ENCODE measurements at places on chromosomes 5 and 9.

DNA sequence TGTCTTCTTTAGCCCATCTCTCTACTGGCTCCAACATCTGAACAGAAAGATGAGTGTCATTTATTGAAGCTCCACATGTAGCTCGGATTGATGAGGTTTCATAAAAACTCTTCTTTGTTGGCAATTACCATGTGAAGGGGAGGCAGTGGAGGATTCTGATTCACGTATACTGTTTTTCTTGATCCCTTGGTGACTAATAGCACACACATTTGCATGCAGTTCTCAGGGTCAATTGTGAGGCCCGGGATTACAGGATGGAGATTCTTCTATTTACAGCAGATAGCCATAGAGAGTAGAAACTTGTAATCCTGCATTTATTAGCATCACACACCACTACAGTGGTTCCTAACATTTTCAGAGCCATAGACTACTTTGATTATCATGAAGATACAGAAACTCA, 133.2 kb upstream of the MARCHF11 start:
- DNase-seq: no peak

GRCh38 chr9:134980516-134980915, 62.8 kb upstream of the FCN1 start:
- no peak for DNase-seq

GRCh38 chr9:4663956-4664355, 1.9 kb downstream of the PLPP6 start:
- no peak for DNase-seq

- no peak for DNase-seq
Observed at GRCh38 chr5:178240766-178241165, 8.2 kb upstream of the PHYKPL start.

- DNase-seq: no peak
Observed at GRCh38 chr9:76701441-76702039, 62.7 kb upstream of the PCA3 start.

DNA sequence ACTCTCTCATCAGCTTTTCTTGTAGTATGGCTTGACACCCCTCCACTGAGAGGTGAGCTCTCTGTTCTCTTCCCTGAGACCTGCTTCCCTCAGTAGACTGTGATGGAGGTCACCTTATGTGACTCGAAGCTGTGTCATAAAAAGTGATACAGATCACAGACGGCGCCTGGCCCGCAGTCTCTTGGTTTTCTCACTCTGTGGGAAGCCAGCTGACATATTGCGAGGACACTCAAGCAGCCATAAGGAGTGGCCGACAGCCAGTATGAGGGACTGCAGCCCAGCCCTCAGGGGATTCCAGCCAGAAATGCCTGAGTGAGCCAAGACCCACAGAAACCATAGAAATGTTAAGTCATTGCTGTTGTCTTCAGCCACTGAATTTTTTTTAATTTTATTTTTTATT, 38.0 kb downstream of the GADD45G start:
- no peak for DNase-seq

DNA sequence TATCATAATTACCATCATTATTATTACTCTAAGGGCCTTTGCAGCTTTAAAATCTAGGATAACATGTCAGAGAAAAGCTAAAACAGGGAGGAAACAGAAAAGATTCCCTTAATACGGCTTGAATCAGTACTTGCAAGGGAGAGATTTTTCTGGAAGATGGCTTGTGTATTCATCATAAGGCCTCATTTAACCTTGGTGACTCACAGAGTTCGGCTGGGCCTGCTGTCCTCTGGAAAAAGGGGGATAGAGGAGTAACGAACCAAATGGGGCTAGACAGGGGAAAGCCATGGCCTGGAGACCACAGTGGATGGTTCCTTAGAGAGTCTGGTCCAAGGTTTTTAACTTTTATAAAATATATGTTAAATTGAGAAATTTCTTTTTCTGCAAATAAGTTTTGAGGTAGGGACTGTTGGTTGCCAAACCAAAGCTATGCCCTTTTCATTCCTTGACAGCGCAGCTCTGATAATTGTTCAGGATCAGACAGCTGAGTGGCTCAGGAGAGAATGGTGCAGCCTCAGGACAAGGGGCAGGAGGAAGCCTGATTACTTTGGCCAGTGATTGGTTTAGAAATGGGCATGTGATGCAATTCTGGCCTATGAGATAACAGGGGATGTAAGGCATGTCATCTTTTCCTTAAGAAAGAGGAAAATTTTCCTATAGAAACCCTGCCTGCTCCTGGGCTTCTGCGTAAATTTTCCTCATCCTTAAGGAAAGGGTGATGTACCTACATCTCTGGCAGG, 25.6 kb upstream of the GSN start:
- DNase-seq: no peak

- peak; percentile 38 for DNase-seq
Observed at GRCh38 chr5:65102976-65103711, 334.4 kb downstream of the CWC27 start.

DNA sequence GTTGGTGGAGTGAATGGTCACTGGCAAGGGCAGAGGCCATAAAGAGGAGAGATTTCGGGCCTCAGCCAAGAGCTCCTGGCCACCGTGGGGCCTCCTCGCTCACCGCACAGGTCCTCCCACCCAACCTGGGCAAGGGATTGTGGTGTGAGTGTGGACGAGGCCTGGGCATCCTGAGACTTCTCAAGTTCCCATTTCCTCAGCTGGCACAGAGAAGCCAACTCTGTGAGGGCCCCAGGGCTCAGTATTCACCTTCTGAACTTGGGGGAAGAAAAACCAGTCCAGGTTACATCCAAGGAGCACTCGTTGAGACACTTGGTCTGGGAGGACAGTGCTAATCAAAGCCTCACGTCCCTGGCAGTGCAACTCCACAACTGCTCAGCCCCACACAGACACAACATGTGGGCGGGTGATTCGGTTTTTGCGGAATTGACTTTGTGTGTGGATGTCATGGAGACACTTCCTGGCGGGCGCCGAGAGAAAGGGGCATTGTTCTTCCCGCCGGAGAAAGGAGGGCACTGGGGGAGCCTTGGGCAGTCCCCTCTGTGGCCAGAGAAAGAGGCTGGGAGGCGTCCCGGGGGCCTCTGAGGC, 28.5 kb upstream of the NKD2 start:
- DNase-seq: no peak

DNA sequence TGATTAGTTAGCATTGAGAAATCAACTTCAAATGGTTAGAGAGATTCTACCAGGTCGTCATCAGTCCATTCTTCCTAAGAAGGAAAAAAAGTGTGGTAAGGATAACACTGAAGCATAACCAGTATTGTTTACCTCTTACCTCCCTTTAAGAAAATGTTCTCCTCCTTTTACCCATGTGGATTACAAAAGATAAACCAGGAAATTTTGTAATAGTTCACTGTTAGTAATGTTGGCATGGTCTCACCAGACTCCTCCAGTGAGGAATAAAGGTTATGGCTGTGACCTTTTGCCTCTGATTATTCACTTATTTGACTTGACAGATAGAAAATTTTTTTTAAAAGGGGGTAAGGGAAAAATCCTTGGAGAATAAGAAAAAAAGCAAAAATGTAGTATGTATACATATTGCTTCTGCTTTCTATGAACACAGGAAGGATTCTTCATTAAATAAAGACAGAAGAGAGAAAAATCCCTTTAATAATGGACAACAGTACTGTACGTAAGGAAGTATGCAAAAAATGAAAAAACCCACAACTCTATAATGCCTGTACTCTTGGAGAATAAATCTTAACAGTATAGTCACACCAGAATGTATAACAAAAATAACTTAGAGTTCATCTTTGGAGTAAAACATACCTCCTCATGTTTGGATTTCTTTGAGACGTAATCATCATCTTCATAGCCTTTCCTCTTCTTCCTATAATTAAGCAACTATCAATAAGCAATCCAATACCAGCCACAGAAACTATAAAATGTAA, 18.1 kb downstream of the CCNH start:
- no peak for DNase-seq

DNA sequence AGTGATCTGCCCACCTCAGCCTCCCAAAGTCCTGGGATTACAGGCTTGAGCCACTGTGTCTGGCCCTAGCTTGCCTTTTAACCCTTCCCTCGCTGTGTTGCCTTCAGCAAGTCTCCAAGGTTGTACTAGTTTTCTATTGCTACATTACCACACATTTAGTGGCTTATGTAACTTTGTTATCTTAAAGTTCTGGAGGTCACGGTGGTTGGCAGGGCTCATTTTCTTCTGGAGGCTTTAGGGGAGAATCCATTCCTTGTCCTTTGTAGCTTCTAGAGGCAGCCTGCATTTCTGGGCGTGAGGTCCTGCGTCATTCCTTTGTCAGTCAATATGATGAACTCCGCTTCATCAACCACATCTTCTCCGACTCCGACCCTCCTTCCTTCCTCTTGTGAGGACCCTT, 2.9 kb upstream of the PRRC2B start:
- DNase-seq: no peak

DNA sequence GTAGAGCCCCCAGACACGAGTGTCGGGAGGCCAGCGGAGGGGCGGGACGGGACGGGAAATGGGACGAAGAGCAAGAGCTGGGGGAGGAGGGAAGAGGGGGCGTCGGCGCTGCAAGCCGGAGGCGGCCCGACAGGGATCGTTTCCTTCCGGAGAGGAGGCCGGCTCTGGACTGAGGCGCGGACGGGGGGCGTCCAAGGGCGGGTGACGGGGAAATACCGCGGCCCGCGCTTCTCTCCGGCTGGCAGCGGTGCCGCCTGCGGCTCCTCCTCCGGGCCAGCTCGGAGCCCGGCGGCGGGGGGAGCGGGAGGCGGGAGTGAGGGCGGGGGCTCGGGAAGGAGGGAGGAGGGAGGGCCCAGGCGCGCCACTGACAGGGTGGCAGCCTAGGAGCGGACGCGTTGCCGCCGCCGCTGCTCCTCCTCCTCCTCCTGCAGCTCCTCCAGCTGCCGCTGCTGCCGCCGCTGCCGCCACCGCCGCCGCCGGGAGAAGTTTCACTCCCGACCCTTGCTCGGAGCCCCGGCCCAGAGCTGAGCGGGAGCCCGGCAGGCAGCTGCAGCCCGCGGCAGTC, at the start of gene CHSY3:
CHSY3 (plus strand) TSS at position 364 of the 565 bp plus-strand sequence.
- DNase-seq: no peak

DNA sequence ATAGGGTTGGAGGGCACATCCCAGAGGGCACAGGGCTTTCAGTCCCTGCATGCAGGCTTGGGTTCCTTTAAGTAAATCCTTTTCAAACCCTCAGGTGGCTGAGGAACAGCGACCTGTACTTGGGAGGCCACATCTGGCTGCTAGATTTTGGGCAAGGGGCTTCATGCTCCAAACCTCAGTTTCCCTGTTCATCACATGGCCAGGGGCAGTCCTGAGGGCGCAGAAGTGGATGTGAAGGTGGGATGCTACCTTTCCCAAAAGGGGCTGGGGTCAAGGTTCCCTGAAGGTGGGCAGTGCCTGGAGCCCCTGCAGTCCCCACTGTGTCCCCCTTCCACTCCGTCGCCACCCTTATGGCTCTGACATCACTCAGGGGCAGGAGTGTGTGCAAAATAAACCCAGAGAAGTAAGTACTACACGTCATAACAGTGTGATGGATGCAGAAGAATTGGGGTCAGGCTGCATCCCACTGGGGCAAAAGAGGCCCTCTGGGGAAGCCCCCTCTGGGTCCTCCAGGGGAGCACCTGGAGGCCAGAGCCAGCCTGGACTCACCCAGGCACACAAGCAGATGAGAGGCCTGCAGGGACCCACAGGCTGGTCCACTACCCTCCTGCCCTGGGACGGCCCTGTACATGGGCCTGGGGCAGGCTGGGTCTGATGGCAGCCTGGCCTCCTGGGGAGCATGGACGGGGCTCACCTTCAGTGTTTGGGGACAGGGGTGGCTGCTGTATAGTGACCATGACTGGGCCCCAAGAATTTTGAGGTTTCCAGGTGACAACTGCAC, 1.9 kb upstream of the CARD19 start:
- DNase-seq: no peak

DNA sequence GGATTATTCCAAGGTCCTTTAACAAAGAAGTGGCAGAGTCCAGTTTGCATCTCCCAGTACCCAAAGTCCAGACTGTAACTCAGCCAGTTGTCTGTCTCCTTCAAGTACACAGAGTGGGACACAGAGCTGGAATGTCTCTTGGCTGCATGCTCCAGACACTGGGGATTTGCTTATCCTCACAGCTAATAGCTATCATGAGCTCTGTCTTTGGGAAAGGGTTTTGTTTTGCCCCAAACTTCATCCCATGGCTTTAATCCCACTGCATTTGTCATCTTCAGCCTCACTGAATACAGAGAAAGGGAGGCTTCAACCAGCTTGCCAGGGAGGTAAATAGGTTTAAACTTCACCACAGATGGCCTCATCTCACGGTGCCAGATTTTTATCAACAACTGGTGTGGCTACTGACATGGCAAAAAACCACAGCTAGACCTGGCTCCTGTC, 412.2 kb upstream of the SLC24A2 start:
- DNase-seq: no peak

- no peak for DNase-seq
Observed at GRCh38 chr5:92852219-92852618, 728.8 kb downstream of the NR2F1-AS1 start.

- no peak for DNase-seq
Observed at GRCh38 chr5:159749146-159749545, 167.1 kb upstream of the ADRA1B start.

GRCh38 chr5:14421851-14422250, 159.7 kb upstream of the OTULINL start:
- no peak for DNase-seq

GRCh38 chr9:91814201-91814600, 135.8 kb downstream of the ROR2 start:
- no peak for DNase-seq

DNA sequence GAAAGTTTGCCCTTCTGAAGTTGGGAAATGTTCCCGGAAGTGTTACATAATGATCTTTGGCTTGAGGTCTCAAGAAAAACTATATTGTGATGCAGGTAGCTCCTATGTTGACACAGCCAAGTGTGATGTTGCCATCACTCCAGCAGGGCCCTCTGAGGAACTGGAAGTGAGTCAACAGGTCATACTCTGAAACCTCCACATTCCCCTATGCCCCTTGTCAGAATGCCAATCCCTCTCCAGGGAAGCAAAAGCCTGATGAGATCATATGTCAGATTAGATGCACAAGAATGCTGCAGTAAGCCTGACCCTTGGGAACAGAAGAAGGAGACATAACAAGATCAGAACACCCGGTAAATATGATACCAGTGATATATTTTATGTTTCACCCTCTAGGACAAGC, 66.8 kb upstream of the ITGA2 start:
- DNase-seq: no peak

- DNase-seq: no peak
Observed at GRCh38 chr9:129064499-129064908, 16.4 kb upstream of the DOLPP1 start.

DNA sequence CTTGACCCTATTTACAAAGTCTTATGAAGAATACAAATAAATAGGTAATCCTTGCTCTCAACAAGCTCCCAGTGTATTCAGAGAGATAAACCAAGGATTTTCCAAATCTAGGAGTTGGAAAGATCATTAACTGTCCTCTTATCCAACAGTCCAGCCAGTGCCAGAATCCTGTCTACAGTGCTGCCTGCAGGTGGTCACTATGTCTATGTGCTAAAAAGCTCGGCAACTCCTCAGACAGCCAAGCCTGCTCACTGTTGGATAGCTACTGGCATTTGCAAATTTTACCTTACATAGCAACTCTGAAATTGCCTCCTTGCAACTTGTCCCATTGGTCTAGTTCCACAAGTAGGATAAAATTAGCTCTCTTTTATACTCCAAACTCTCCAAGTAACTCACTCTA, 187.4 kb downstream of the DCP2 start:
- no peak for DNase-seq

- no peak for DNase-seq
Observed at GRCh38 chr5:115415143-115415491, 118.7 kb upstream of the CCDC112 start.

GRCh38 chr5:58300346-58300895, 159.5 kb downstream of the PLK2 start:
- DNase-seq: no peak

All from activated gamma-delta T cell (primary cell).